ENCODE measurements at places on chromosomes 11 and 22.

GRCh38 chr11:103894034-103894433 lies 142.4 kb upstream of the DDI1 start:
- no peak for DNase-seq

- no peak for DNase-seq
Measured at GRCh38 chr11:24161587-24161986, 335.3 kb upstream of the LUZP2 start.

DNA sequence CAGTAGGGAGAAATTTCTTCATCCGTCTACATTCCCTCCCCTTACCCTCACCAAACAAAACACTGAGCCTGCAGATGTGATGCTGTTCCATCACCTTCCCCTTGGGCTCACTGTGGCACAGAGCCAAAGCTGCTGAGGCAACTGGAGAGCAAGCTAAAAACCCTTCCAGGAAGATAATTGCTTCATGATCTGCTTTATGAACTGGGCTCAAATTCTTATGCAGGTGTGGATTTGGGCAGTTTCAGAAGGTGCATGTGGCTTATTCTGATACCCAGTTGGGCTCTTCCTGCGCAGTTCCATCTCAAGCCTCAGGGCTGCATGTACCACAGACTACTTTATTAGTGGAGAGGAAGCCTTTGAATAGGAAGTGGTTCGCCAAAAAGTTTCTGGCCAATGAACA lies 58.3 kb downstream of the AAMDC start:
- DNase-seq: peak; percentile 63

- no peak for DNase-seq
Measured at GRCh38 chr11:127049486-127049885, 48.9 kb upstream of the KIRREL3 start.

DNA sequence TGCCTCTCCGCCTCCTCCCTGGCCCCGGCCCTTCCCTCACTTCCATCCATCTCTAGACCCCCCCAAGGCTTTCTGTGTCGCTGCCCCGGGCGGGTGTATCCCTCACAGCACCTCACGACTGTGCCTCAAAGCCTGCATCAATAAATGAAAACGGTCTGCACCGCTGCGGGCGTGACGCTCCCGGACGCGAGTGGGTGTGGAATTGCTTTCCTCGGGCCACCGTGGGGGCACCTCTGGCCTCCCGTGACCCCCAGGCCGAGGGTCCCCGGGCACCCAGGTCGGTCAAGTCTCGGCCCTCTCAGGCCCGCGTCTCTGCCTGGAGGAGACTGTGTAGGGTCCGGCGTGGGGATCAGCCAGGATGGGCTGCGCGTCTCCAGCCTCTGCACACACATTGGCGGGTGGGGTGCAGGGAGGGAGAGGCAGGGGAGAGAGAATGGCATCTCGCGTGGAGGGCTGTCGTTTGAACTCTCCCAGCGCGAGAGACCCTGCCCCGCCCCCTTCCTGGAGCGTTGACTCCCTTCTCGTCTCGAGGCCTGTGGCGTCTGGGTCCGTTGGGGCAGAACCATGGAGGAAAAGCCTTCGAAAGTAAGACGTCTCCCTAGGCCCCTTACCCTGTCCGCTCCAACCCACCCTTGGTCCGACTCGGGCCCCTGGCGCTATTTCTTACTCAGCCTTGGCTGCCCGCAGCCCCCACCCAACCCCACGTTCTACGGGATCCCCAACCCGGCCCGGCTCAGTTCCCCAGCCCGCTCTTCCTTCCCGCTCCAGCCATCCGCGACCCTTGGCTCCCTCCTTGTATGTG lies at the start of gene CATSPERZ:
Gene CATSPERZ, plus strand, starts transcription at position 512 of the 802 bp plus-strand sequence. Its CDS starts 53 bp downstream, at position 565.
- no peak for DNase-seq

DNA sequence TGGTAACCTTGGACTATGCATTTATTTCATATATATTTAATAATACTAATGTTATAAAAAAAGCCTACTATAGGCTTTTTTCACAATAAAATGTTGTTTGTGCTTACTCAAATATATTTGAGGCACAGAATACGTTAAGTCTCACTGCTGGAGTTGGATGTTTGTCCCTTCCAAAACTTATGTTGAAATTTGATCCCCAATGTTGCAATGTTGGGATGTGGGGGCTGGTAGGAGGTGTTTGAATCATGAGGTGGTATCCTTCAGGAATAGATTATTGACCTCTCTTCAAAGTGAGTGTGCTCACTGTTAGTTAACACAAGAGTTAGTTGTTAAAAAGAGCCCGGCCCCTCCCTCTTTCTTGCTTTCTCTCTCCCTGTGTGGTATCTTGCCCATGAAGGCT lies 1295.9 kb downstream of the JRKL start:
- DNase-seq: peak; percentile 22
